ENCODE measurements at places on chromosomes 11 and 22.

DNA sequence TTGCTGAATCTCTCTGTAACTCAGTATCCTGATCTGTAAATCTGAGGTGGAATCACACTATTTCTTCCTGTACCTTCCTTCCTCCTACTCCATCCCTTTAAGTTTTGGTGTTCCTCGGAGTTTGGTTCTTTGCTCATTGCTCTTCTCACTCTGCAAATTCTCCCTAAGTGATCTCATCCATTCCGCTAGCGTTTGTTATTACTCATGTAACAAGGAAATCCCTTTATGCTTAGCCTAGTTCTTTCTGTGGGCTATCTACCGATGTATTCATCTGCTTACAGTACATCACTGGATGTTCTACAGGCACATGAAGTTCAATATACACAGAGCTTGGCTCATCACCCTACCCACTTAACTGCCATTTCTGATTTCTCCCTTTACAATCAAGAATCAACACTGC, 1.6 kb upstream of the CEP295 start:
- DNase-seq, result no peak

DNA sequence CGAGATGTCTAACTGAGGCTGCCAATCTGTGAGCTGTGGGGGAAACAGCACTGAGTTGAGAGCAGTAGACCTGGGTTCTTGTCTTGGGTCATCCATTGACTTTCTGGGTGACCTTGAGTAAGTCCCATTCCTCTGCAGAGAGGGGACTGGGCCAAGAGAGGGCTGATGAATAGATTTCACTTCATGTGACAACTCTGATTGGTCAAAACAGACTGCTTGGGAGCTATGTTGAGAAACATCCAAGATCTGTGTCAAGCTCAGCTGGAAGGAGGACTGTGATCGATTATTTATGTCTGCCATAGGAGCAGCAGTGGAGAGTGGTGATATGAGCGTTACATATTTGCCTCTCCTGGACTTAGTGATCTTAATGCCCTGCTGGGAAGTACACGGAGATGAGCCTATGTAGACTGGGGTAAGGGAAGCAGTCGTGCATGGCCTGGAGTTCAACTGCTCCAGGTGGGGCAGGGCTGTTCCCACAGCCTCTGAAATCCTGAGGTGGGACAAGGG, 47.7 kb downstream of the OTOG start:
- no peak for DNase-seq

DNA sequence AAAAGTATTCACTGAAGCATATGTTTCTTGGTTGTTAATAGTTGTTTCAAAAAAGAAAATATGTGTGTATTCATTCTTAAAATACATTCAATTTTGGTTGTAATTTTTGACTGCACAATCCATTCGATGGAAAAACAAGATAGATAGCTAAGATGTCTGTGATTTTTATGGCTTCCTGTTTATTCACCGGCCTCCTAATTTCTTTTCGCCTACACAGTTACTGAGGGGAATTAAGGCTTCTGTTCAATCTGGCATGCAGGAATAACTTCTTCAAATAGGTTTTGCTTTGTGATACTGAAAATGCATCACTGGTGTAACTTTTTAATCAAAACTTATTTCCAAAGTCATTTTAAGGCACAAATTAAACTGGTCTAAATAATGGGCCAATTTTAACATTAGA, 290.8 kb upstream of the ARHGAP42 start:
- DNase-seq, result no peak

DNA sequence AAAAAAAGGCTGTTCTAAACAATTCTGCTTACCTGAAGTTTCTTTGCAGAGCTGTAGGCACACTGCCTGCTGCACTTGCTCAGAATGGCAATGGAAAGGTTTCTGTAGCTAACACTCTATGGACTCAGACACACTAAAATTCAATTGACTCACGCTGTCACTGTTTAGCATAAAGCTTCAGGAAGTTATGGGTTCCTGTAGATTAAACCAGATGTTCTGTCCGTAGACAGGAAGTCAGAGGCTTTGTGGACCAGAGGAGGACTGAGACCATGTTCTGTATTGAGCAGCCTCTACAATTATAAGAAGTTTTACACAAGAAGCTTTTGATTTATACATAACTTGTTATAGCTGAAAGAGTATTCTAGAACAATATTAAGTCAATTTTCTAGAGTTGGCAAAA, 70.4 kb downstream of the GLYATL1 start:
- DNase-seq, result no peak

GRCh38 chr11:114219559-114220349, 76.4 kb upstream of the NNMT start:
- DNase-seq, result no peak

- DNase-seq, result no peak
Observed at GRCh38 chr11:43969543-43969942, 27.1 kb downstream of the C11orf96 start.

DNA sequence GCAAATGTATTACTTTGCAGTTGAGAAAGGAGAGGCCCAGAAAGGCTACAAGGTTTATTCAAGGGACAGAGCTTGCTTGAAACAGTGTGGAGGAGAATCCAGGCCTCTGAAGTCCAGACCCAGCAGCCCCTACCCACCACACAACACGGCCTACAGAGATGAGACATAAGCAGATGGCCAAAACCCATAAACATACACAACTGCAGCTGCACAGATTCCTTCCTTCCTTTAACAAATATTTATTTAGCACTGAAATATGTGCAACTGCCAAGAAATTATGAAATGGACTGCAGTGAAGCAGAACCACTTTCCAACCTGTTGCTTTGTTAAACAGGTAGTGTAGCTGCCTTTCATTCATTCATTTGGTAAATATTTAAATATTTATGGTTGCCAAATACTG, 122.3 kb downstream of the SPATA19 start:
- DNase-seq, result no peak

DNA sequence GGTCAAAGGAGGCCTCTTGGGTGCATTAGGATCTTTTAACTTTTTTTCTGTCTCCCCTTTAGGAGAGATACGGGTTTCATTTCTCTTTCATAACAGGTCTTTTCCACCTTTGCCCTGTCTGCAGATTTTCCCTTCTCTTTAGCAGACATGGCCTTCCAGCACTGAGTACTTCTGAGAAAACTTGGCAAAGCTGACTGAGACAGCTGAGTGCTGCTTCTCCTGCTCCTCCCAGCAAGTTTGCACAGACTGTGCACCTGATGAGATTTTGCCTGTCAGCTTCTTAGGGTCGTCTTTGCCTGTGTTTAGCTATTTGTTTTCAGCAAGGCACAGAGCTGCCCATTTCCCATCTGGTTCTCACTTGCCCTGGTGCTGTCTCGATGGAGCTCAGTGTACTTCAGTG, 87.5 kb upstream of the TBCEL start:
- DNase-seq, result no peak

DNA sequence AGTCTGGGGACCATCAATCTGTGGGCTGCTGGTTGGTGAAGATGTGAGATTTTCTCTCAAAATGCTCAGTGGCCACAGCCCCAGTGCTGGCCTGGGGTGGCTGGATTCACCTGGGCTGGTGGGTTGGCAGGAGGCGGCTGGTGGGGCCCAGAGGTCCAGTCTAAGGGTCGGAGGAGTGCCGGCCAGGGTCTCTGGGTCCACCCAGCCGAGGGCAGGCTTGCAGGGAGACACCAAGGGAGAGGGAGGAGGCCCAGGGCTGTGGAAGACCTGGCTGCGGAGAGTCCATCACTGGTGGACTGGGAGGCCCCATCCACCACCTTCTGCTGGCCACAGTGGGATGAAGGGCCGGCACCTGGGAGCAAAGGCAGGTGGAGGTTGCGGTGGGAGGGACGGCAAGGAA, 582 bp upstream of the SHANK3 start:
- no peak for DNase-seq

GRCh38 chr11:3942956-3943497, 87.6 kb downstream of the STIM1 start:
- DNase-seq, result no peak

DNA sequence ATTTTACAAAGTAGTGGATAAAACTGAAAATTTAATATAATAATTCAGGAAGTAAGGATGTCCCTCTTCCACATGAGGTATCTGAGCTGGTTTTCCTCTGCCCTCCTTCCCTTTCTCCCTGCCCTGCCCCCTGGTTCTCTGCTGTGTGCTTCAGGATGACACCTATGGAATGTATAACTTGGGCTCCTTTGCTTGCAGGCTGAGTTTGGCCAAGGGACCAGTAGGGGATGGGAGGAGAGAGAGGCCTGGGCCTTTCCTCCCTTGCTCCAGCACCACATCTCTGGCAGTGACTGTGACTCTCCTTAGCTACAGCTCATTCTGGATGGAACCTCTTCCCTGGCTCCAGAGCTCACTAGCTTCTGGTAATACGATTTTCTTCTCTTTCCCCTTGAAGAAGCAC, 10.1 kb downstream of the IRAG1 start:
- DNase-seq, result no peak

DNA sequence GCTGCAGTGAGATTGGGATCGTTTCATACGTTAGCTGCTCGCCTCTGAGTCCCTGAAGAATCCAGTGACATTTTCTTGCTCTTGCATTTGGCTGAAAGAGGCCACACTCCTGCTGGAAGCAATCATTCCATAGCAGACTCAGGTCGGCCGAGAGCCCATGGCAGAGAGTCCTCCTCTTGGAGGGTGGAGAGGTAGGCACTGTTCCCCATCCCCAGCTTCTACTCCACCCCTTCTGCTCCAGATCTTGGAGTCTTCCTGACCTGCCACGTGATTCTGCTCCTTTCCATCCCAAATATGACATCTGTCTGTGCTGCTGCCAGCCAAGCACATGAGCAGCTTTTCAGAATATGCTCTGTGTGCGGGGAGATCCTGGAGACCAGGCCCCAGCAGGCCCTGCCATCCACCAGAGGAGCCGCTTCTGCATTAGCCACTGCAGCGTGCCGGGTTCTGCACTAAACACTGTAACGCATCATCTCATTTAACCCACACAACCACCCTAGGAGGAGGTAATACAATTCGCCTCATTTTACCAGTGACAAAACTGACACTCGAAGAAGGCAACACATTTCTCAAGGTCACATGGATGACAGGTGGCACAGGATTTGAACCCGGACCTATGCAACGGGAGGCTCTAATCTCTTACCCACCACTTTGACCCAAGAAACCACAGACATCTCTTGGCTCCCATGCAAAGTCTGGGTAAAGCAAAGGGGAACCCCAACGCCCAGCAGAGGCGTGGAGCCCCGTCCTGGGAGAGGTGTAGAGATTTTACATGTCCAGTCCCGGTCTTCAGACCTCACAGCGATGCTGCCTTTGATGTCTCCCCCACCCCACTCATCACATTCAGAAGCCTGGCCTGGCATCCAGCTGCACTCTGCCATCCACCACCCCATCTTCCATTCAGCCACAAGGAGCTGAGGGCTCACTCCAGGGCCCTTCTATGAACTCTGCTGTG, 78.8 kb downstream of the FEZ1 start:
- DNase-seq, result no peak

GRCh38 chr11:125667151-125667550, 13.5 kb downstream of the ACRV1 start:
- DNase-seq, result no peak

DNA sequence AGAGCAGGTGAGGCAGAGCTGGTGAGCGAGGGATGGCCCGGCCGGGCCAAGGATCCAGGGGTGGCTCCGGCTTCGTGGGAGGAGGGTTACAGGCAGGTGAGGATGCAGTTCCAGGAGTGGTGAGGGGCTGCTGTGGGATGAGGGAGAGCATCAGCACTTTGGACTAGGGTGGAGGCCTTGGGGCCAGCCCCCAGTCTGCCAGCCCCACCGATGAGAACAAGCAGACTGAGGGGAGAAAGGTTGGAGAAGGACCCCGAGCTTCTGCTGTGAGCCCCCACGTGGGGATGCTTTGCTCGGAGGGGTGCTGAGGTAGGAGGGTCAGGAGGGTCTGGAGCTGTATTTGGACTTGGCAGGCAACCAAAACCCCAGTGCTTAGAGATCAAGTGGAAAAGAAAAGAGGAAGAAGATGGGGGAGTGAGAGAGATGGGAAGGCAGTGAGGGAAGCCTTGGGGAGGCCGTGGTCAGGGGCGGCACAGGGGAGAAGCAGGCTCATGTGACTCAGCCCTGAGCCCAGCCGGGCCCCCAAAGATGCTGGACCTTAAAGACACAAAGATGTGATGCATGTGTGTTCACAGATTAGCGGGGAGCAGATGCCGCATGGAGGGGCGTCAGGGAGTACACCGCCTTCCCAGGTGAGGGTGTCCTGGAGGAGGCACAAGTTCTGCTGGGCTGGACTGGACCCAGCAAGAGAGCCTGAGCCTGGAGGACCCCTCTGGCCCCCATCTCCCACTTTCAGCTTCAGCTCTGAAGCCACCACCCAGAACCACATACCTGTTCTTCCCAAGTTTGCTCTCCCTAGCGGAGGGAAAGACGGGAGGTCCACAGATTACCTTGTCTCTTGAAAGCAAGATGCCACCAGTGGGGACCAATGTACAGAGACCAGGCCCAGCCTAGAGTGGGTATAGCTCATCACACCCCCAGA, 91.3 kb downstream of the CDKN1C start:
- no peak for DNase-seq

- DNase-seq, result no peak
Observed at GRCh38 chr22:49514211-49514610, 313.5 kb downstream of the BRD1 start.

- no peak for DNase-seq
Observed at GRCh38 chr11:122931510-122931909, 49.0 kb downstream of the JHY start.

DNA sequence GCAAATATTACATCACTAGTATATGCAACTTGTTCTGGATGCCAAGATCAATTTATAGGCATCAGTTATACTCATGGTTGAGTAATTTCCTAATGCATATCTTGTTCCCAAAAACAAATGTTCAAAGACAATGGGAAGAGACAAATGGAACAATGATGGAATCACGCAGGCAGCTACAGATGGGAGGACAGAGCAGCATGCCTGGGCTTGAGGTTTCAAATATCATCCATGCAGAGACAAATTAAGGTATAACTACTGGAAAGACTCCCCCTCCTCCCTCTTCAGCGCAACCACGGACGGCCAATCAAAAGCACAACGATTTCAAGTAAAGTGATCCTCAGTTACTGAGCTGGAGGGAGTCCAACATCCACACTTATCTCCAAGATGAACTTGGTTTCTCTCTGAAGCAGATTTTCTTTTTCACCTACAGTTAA, 106.8 kb downstream of the CCDC83 start:
- no peak for DNase-seq

DNA sequence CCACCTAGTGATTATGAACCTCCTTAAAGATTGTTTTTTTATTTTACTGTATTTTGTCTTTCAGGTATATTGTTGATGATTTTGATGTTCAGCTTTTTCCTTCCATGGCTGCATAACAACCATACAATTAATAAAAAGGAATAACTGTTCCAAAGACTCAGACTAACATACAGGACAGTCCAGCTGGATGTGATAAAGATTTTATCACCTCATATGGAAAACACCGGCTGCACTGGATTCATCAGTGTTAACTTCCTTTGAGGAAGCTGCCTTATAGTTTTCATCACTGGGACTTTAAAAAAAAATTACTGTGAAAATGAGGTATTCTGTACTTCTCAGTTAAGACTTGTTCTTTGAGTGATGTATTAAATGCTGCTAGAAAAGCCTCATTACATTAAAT, 19.5 kb downstream of the AQP11 start:
- no peak for DNase-seq

DNA sequence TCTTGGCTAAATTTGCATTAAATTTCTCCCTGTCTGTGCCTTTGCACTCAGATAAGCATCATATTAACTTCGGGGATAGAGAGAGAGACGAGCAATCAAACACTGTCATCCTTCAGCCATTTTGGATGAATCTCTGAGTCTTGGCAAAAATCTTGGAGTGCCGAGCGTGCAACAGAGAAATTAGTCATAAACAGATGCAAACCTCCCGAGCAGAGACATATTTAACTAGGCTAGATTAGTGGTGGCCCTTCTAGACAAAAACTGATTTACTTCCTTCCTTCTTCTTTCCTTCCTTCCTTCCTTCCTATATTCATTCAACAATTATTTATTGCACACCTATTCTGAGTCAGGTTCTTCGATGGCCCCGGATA, 114.4 kb upstream of the BLID start:
- no peak for DNase-seq

- DNase-seq, result no peak
Observed at GRCh38 chr11:59151761-59152160, 9.1 kb downstream of the FAM111A start.

All from AG08396 (cell line).